Activated naive CD8-positive, alpha-beta T cell treated with anti-CD3 and anti-CD28 coated beads for 36 hours (primary cell): ENCODE measurements at places on chromosomes 6 and 20. TPM values are rescaled to one million over a fixed set of nuclear protein-coding genes. Genes with fewer than 3 reads are reported as not detected.

DNA sequence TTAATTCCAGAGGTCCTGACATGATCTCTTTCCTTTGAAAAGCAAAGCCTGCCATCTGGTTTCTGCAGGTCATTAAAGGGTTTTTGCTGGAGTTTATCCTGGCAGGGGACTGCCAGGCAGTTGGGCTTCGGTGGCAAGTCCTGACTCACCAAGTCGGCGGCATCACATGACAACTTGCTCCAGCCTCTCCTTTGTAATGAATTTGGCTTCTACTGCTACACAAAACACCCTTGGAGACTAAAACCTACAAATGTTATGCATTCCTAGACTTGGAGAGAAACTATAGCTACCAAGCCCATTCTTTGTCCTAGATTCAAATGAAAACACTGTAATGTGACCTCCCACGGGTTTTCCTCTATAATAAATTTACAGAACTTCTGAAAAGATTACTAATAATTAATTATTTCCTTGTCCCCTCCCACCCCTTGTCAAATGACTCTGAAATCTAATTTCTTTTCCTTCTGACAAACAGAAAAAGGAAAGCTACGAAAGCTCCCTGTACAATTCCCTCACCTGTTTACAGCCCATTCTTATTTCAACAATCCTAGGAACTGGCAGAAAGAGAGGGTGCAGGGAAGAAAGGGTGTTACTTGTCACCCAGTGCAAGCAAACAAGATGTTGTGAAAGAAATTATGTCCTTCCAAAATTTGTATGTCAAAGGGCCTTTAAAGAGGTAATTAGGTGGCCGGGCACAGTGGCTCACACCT, 62.9 kb downstream of the QRSL1 start:
- no peaks in the 10 kb centered on the region for H3K27me3 ChIP-seq
- H3K4me3 ChIP-seq, result no peak overlapping the region
- no peak overlapping the region for H3K27ac ChIP-seq
- H3K4me1 ChIP-seq, result no peaks in the 10 kb centered on the region
- H3K36me3 ChIP-seq, result no peaks in the 10 kb centered on the region

DNA sequence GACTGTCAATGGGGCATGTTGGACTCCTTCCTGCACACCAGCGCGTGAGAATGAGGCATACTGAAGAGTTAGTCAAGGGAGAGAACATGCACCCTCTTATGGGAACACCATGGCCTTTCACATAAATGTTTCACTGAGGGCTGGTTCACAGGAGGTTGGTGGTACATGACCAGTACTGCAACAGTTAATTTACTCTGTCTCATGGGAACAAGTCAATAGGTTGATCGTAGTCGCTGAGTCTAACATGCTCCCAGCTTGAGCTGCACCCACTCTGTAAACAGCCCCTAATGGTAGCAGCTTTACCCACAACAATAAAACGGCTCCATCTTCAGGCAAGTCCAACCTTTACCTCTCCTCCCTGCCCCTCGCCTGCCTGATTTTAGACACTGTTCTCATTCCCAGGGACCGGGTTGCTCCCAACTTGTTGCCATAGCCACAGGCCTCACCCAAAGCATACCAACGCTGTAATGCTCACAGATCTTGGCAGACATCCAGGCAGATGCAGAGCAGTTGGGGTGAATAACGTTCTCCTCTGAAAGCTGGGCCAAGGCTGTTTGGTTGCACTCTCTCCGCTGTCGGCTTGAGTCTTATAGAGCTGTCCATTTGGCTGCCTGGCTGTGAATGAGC, 111.3 kb downstream of the LY86 start:
- H3K27me3 ChIP-seq, result peaks cover 33% of the 10 kb centered on the region
- no peaks in the 10 kb centered on the region for H3K36me3 ChIP-seq
- peaks cover 8% of the 10 kb centered on the region for H3K4me1 ChIP-seq
- H3K27ac ChIP-seq, result no peak overlapping the region

GRCh38 chr6:150541576-150541975, 58.1 kb upstream of the PLEKHG1 start:
- no peak overlapping the region for H3K4me3 ChIP-seq
- H3K36me3 ChIP-seq, result no peaks in the 10 kb centered on the region
- H3K4me1 ChIP-seq, result peaks cover 8% of the 10 kb centered on the region
- H3K27me3 ChIP-seq, result peaks cover 27% of the 10 kb centered on the region
- DNase-seq, result no peak

GPR6 gene
- total RNA-seq, result not detected

LRFN2 gene
- total RNA-seq, result not detected
